ENCODE measurements at places on chromosomes 6 and 20.

DNA sequence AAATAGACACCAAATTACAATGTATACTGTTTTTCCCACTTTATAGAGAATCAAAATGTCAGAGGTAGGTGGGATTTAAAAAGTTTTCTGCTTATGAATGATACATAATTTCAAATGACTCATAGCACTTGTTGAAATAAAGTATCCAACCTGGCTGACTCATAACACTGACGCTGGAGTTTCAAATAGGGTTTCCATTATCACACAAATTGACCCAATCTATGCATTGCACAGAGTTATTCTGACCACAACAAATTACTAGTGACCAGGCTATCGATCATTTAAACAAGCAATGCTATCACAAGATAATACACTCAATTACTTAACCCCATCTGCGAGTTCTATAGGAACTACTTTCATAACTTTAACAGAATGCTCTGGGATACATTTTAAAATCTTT lies 31.9 kb upstream of the PRELID3B start:
- DNase-seq = no peak

DNA sequence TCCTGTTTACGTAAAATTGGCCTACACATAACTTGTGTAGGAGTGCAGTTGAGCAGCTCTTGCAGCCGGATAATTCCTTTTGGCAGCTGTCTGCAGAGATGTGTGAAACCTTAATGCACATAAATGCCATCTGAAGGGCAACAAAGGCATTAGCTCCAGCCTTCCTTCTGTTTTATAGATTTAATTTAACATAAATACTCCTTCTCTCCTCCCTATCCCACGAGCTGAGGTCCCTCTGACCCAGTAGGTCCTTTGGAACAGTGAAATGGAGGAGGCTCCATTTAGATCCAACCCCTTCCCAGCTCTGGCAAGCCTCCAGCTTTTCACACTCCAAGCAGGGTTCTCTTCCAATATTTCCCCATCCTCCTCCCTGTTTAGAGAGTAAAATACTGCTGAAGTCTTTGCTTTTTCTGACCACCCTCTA lies 6.5 kb downstream of the PLEKHG1 start:
- DNase-seq = no peak

- no peak for DNase-seq
Observed at GRCh38 chr6:45921691-45922281, 93.9 kb downstream of the CLIC5 start.

GRCh38 chr20:37237656-37238055 lies 24.0 kb downstream of the GHRH start:
- no peak for DNase-seq

- no peak for DNase-seq
Observed at GRCh38 chr6:46947497-46947896, 25.8 kb upstream of the ADGRF5 start.

DNA sequence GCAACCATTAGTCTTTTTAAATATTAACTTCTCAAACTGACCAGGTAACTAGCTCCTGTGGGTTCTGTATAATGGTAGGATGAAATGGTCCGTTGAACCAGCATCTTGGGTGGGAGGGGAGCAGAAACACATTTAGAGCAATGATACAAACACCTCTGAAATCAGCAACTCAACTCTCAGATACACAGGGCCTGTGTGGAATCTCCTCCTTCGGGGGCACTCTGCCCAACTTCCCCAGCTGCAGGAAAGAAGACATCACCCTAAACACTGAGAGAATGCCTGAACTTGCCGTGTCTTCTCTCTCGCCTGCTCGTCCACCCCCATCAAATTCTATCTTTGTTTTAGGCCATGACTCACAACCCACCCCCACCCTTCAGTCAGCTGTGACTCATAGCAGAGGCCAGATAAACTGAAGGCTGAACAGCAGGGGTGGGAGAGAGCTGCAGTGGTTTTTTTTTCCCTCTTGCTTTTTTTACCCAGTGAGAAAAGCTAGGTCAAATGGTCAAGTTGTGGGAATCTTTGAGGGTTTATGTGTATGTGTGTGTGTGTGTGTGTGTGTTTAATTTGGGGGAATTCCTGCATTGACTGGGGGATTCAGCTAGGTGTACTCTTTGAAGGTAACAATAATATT lies 593.4 kb upstream of the JAG1 start:
- DNase-seq = peak; percentile 88

- peak; percentile 9 for DNase-seq
Observed at GRCh38 chr6:12545619-12546409, 170.8 kb upstream of the PHACTR1 start.

GRCh38 chr20:60630609-60631008 lies 621.5 kb upstream of the CDH4 start:
- peak; percentile 70 for DNase-seq

GRCh38 chr20:9301129-9302090 lies 213.0 kb upstream of the LAMP5 start:
- DNase-seq = no peak

DNA sequence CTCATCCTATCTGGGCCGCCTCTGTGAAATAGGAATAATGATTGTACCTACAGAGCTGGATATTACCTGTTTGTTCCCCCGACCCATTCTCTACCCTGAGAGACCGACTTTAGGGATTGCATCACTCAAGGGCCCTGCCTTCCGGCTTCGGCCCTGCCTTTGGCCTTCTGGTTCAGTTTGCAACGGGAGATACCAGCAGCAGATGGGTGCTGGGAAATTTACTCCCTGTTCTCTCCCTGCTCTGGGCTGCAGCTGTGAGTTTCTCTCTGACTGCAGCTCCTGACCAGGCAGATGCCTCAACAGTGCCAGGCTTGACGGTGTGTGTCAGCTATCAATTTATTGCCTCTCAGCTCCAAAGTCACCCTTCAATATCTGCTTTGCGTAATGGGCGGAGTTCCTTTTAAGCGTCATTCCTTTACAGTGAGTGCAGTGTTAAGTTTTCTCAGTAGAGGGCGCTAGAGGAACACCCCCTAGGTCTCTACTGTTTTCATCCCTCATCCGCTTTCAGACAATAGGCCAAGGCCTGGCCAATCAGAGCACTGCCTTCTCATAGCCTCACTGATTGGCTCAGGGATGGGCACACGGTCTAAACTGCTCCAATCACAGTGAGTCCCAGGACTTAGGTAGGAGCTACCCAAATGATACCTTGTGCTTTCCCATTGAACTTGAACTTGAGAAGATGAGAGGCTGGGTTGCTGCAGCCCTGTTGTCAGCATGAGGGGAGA lies 30.0 kb downstream of the KCNG1 start:
- DNase-seq = peak; percentile 92

GRCh38 chr6:6659600-6660327 lies 71.2 kb downstream of the LY86 start:
- no peak for DNase-seq

DNA sequence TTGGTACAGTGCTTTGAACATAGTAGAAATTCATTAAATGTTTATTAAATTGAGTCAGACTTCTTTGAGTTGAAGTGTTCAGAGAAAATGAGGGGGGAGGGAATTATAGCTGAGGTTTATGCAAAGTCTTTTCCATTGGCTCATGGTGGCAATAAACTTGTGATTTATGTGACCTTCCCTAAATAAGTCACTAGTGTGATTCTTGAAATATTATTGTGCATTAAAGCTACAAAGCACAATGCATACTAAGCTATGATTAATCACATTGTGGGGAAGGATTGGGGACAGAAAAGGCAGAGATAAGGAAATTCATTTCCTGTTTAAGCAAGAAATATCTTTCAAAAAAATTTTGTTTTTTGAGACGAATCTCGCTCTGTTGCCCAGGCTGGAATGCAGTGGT lies 877.5 kb downstream of the TFAP2A start:
- DNase-seq = no peak

DNA sequence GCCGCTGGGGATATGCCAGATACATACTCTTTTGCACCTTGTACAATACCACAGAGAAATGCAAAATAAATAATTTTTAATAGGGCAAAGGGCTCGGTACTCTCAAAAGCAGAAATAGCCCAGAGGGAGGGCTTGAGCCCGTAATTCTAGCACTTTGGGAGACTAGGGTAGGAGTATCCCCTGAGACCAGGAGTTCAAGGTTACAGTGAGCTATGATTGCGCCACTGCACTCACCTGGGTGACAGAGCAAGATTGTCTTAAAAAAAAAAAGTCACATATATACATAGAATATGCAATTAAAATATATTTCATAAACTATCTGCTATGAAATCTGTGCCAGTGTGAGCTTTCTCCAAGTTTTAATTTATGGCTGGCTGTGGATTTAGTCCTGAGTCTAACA lies 818 bp upstream of the TRMT11 start:
- DNase-seq = no peak

DNA sequence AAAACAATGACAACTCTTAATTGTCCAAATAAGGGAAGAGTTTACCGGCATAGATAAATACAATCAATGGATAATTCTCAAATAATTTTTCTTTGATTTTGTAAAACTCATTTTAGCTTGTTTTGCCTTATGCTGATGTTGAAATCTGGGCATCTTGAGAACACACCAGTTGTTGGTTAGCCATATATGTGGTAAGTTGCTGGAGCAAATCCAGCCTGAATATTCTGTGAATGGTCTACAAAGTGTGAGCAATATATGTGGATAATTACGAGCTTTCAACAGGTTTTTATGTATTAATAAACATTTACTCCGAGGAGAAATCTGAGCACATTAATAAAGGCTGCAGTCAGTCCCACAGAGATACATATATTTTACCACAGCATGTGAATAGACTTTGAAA lies 423.6 kb downstream of the BCKDHB start:
- DNase-seq = no peak

Measured in SW480 (cell line).